Activated T-helper 1 cell treated with anti-CD3 and anti-CD28 coated beads, Interleukin-2, amount 50 U/mL, for 16 hours (primary cell): ENCODE measurements at places on chromosomes 3 and 15.

DNA sequence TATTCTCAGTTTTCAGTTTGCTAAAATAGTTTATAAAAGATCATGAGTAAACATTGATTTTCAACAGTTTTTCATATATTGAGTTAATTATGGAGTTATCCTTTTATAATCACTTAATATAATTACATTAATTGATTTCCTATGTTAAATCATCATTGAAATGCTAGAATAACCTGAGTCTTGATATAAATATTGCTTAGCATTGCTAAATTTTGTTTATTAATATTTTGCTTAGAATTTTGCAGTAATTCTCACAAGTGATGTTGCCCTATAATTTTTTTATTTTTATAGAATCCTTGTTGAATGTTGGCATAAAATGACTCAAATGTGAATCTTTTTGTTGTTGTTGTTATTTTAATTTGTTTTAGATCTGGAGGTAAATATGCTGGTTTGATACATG, 654.2 kb downstream of the OTOL1 start:
- DNase-seq = no peak

GRCh38 chr3:179074656-179075055, 3.0 kb upstream of the ZMAT3 start:
- DNase-seq = no peak

- no peak for DNase-seq
These were observed 131.0 kb upstream of the UMPS start for GRCh38 chr3:124599147-124599765.

DNA sequence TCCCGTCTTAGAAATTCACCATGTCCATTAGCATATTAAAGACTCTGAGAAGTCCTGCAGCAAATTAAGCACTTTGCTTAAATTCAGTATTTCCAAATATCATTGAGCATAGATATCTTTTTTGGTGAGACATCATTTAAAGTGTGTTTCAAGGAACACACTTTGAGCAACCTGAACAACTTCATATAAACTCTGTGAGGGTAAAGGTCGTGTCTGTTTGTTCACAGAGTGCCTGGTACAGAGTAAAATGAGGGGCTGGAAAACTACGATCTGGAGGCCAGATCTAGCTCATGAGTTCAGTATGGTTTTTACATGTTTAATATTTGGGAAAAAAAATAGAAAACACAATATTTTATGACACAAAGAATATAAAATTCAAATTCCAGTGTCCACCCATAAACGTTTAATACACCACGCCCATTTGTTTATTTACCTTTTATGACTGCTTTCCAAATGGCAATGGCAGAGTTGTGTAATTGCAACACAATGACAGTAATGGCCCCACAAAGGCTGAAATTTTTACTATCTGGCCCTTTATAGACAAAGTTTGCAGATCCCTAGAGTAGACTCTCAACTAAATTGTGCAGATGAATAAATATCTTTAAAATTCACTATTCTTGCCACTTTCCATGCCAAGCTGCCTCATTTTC, 67.4 kb downstream of the SNTN start:
- DNase-seq = no peak

GRCh38 chr15:100095541-100096247, 246.1 kb downstream of the ADAMTS17 start:
- no peak for DNase-seq

- no peak for DNase-seq
These were observed 32.9 kb downstream of the ZBTB11 start for GRCh38 chr3:101643861-101644613.

GRCh38 chr15:69341356-69341755, 42.6 kb downstream of the PAQR5 start:
- no peak for DNase-seq

GRCh38 chr3:118564800-118565199, 469.8 kb downstream of the IGSF11 start:
- no peak for DNase-seq

DNA sequence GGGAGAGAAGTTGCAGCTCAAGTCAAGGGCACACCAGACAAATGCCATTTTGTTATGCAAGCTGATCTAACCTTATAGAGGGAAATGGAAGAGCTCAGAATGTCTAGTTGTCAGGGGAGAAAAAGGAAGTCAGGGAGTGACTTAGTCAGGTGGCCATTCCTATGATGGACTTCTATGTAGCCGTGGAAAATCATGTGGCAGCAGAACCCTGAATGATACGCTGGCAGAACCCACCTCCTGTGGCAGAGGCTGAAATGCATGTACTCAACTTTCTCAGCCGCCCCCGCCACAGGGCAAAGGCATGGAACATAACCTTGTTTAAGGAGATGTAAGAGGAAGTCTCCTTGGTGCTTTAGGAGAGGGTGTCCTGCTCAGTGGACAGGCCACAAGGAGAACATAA, 37.7 kb upstream of the PARL start:
- no peak for DNase-seq

- DNase-seq = no peak
These were observed 241.2 kb downstream of the PDZRN3 start for GRCh38 chr3:73383470-73384049.

DNA sequence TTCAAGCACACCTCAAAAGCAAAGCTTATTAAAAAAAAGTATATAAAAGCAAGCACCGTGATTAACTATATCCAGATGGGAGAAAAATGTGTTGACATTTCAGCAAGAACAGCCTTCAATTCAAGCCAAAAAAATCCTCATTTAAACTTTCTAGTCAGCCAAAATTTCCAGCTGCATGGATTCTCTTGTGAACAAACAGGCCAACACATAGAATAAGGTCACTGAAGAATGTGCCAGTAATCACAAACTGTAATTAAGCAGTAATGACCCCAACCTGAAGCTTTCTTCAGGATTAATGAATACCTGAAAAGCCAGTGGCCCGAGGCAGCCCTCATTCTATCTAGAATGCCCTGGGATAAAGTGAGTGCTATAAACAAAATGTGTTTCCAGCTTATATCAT, 130.7 kb upstream of the KCNMB2 start:
- DNase-seq = no peak

GRCh38 chr3:110944782-110945181, 126.8 kb upstream of the NECTIN3 start:
- no peak for DNase-seq

DNA sequence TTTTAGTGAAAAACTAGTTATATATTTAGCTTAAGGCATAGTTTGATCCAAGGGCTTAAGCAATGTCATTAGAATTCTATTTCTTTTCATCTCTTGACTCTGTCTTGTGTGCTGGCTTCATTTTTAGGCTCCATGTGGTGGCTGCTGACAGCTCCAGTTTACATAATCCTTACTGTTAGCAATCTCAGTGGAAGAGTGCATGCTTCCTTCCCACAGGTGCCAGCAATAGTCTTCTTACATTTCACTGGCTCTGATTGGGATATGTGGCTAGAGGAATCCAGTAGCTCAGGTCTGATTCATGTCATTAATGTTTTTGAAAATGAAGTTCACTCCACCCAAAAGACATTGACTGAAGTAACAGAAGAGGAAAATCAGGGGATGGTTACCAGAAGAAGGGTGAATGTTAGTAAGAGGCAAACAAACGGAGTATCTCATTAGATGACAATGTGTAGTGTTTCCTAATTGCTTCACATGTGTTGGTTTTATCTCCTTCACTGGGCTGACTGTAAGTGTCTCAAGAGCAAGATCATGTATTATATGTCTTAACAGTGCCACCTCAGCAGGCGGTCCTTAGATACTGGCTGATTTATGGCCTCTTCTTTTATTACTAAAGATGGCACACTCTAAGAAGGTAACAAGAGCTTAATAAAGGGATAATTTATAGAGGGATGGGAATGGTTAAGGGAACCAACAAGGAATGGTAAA, 25.6 kb upstream of the TCF12 start:
- DNase-seq = no peak

GRCh38 chr3:113070072-113070640, 79.4 kb downstream of the GTPBP8 start:
- DNase-seq = no peak

DNA sequence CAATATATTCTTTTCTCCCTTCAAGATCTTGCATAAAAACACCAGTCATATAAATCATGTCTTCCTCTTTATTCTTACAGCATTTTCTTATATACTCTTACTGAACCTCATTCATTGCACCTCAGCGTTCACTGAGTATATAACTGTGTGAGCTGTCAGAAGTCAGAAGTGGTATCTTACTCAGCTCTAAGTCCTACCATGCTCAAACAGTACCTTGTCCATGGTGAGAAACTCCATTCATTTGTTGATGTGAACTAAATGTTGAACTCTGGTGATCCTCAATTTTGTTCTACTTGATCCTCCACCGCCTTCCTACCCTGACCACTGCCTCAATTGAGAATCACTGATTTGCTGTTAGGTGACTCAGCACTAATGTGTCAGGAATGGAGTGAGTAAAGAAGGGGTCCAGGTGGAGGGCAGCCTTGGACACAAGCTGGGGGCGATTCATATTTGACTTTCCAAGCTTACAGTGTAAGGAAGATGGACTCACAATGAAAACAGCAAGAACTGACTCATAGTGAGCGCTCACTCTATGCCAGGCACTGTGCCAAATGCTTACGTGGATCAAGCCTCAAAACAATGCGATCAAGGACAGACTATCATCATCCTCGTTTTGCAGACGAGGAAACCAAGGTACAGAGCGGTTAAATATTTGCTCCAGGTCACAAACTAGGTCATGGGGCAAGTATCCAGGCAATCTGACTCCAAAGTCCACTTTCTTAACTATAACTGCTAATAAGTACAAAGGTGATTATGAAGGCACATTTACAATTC, 13.5 kb upstream of the ZFYVE19 start:
- no peak for DNase-seq

DNA sequence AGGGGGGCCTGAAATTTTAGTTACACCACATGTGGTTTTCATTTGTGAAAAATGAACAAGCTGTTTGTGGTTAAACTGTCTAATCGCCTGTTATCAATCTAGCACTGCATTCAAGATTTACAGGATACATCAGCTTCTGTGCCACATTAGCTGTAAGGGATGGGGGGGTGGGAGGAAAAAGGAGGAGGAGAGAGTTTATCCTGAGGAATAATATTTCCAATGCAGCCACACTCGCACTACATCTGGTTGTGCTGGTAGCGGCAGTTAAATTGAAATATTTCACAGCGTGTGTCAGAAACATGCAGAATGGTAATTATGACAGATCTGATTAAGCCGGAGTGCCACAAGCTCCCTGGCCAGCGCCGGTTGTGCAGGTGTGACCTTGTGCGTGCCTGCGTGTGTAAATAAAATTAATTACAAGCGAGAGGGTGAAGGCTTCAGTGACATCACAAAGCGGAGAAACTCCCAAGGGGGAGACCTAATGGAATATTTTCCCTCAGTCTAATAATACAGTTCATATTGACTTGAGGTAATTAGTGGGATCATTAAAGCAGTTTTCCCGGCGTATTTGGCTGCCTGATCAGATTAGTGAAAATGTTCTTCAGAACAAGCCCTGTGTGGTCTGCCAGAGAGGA, 55.5 kb downstream of the SATB1 start:
- no peak for DNase-seq

DNA sequence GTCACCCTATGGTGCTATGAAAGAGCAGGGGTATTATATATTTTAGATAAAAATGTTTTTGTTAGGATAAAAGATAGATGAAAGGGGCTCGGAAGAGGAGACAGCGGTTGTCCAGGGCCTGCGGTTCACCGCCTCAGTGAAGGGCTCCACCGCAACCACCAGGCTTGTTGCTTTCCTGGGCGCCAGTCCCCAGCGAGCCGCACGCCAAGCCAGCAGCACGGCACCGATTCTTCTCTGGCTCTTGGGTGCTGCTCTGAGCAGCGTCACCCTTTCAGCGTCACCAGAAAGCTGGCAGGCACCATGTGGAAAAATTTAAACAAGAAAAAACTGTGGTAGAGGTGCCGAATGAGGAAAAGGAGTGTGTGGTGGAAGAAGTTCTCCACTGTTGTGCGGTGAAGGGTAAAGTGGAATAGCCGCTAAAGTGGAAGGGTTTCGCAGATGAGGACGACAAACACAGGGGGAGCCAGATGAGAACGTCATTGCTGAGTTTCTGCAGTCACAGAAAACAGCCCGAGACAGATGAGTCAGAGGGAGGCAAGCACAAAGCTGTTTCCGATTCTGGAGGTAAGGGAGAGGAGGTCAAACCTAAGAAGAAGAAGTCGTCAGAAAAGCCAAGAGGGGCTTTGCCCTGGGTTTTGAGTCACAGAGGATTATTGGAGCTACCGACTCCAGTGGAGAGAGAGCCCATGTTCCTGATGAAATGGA, 569.2 kb downstream of the ZBBX start:
- no peak for DNase-seq

DNA sequence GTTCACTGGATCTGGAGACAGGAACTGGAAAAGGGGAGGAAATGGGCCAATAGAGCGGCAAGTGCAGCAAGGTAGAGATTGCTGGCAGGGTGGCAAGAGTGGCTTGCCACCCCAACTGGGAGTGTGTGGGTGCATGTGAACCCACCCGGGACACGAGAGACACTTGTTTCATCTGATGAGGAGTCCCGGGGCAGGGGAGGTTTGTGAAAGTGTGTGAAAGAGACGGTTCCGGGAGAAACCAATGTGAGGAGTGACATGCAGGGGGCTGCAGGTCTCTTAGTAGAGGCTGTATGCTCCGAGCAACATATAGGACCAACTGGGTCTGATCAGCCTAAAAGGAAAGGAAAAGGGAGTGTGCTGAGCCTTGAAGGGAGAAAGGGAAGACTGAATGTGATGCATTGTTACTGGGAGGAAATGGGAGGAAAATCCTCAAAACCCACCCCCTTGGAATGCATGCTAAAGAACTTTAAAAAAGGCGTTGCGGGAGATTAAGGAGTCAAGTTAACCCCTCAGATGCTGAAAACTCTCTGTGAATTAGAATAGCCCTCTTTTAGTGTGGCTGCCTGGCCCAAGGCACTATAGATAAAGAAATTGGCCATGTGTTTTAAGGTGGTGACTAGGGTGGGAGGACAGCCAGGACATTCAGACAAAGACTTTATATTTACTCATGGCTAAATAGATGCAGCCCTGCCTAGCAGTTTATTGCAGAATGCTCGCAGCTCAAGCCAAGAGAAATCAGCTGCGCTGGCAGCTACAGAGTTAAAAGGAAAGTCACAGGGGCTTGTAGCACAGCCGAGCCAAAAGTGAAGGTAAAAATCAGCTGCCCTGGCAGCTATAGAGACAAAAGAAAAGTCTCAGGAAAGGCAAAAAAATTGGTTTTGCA, 9.1 kb upstream of the SLC9C1 start:
- no peak for DNase-seq

DNA sequence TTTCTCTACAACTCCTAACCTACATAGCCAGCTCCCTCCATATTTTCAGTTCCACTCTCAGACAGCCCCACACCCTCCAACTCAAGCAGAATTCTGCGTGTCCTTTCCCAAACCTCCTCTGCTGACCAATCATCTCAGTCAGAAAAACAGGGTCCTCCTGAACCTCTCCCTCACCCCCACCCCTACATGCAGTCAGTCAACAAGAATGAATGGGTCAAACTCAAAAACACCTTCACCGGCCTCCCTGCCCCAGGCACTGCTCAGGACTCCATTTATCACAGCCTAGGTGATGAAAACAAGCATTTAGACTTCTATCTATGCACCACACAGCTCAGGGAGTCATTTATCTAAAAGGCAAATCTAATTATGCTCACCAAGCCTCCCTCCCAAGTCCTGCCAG, 32.4 kb downstream of the MYL3 start:
- no peak for DNase-seq
